ENCODE measurements at places on chromosomes 7 and 10.

DNA sequence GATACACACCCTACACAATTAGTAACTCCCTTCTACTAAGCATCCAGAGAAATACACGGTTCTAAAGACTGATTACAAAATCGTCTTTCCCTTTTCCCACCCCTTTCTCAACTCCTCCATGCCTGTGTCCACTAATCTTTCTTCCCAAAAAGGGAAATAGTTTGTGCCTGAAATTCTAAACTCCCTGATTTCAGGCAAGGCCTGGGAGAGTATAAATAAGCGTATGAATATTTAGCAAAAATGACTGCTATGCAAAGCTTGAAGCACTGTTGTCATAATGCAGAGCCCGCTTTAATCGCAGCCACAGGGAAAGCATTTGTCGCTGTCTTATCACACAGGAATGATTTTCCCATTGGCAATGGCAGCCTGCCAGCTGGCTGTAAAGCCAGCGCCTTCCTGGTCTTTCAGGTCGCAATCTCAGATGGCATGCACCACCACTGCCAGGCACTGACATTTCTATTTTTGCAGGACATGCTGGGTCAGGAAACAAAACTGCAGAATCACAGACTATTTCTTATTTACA lies 142.9 kb upstream of the PCGF5 start:
- DNase-seq = no peak

DNA sequence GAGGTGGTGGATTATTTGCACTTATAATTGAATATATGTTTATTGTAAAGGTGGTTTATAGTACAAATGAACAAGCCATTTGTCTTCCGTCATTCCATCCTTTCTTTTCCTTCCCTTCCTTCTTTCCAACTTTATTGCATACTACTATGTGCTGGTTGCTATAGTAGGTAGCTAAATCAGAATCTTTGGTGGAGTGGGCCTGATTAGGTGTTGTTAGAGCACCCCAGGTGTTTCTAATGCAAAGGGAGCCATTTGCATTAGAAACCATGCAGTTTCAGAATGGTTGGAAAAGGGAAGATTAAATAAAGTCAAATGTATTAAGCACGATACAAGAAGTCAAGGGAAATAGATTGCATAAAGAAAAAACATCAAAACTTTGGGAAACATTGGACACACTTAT lies 88.8 kb upstream of the TRIL start:
- no peak for DNase-seq

GRCh38 chr7:133678137-133678814 lies 425.4 kb downstream of the EXOC4 start:
- no peak for DNase-seq

GRCh38 chr10:5613481-5614154 lies 52.8 kb downstream of the ASB13 start:
- DNase-seq = no peak

DNA sequence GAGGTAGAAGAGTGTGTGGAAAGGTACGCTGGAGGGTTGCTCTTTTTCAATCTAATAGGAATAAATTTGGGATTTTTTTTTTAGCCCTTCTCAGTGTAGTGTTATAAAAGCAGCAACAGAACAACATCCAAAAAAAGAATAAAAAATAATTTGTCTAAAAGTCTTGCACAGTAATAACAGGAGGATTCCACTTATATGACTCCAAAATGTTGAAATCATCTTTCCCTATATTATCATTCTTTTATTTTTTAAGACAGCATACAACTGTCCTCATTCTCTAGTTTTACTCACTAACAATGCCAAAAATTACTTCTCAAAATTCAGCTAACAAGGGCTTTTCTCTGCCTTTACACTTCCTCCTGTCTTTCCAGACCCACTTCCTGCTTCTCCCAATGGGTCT lies 27.8 kb downstream of the IL2RA start:
- no peak for DNase-seq

GRCh38 chr7:130452951-130453350 lies 12.1 kb upstream of the CEP41 start:
- DNase-seq = no peak

DNA sequence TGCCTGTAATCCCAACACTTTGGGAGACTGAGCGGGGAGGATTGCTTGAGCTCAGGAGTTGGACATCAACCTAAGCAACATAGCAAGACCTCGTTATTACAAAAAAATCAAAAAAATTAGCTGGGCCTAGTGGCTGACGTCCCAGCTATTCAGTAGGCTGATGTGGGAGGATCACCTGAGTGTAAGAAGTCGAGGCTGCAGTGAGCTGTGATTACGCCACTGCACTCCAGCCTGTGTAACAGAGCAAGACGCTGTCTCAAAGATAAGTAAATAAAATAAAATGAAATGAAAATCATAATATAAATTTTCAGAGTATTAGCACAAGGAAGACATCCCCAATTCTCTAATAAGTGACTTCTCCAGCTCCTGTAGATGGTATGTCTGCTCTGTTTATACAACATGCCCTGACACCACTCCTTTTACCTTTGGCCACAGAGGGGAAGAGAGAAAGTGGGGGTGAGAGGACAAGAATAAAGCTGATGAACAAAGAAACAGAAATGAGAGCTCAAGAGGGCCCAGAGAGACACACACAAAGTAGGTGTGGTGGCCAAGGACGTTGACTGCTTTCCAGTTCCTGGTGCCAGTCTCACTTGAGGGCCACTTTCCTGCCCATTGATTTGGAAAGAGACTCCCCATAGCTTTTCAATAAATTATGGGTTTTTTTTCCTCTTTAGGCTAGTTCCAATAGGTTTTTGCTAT lies 62.9 kb downstream of the PTTG1IP2 start:
- DNase-seq = no peak

DNA sequence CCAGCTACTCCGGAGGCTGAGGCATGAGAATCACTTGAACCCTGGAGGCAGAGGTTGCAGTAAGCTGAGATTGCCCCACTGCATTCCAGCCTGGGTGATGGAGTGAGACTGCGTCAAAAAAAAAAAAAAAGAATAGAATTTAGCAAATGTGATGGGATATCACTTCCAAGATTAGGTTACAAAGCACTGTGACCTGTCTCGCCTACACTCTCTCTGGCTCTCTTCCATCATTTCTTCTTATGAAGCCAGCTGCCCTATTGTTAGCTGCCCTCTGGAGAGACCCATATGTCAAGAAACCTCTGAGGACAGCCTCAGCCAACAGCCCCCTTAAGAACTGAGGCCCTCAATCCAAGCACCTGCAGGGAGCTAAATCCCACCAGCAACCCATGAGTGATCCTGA lies 28.2 kb downstream of the ARHGAP21 start:
- DNase-seq = no peak

GRCh38 chr10:58254644-58255043 lies 13.1 kb downstream of the IPMK start:
- no peak for DNase-seq

DNA sequence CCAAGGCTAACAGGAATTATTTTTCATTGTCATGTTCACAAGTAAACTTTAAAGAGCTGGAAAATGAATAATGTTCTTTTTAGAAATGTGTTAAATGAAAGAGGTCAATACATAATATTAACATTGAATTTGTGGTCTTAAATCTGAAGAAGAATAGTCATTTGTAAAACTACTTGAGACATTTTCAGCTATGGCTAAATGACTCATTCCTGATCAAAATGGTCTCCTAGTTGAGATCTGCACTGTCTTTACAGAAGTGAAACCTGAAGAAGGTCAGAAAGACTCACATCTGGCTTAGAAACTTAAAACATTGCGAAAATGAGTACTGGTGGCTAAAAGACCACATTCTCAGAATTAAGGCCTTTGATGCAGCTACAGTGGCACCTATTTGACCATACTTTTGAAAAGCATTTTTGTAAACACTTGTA lies 5.9 kb downstream of the PIK3CG start:
- peak; percentile 31 for DNase-seq

GRCh38 chr10:97215619-97216260 lies 30.0 kb upstream of the SLIT1 start:
- DNase-seq = no peak

DNA sequence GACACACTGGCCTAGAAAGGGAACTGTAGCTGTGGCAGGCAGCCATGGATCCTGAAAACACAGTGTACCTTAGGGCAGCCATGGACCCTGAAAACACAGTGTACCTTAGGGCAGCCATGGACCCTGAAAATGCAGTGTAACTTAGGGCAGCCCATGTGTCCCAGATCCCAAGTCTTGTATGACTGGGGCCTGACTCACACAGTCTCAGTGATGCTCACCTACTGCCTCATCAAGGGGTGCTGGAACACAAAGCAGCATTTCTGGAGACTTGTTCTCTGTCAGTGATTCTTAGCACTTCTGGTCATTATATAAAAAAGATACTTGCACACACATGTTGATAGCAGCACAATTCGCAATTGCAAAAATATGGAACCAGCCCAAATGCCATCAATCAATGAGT lies 70.2 kb upstream of the LAMB4 start:
- no peak for DNase-seq

- no peak for DNase-seq
Measured at GRCh38 chr10:82238291-82238690, 363.3 kb downstream of the NRG3 start.

GRCh38 chr10:132847416-132847777 lies 61.5 kb upstream of the NKX6-2 start:
- DNase-seq = no peak

GRCh38 chr10:89615112-89615511 lies 29.9 kb downstream of the PANK1 start:
- DNase-seq = no peak

DNA sequence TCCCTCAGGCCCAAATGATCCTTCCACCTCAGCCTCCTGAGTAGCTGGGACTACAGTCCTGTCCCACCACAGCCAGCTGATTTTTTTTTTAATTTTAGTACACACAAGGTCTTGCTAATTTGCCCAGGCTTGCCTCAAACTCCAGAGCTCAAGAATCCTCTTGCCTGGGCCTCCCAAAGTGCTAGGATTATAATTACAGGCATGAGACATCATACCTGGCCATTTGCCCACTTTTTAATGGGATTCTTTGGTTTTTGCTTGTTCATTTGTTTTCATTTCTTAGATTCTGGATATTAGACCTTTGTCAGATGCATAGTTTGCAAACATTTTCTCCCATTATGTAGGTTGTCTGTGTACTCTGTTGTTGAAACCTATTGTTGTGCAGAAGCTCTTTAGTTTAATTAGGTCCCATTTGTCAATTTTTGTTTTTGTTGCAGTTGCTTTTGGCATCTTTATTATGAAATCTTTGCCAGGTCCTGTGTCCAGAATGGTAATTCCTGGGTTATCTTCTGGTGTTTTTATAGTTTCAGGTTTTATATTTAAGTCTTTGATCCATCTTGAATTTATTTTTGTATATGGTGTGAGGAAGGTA lies 95.2 kb downstream of the GLCCI1 start:
- DNase-seq = no peak

DNA sequence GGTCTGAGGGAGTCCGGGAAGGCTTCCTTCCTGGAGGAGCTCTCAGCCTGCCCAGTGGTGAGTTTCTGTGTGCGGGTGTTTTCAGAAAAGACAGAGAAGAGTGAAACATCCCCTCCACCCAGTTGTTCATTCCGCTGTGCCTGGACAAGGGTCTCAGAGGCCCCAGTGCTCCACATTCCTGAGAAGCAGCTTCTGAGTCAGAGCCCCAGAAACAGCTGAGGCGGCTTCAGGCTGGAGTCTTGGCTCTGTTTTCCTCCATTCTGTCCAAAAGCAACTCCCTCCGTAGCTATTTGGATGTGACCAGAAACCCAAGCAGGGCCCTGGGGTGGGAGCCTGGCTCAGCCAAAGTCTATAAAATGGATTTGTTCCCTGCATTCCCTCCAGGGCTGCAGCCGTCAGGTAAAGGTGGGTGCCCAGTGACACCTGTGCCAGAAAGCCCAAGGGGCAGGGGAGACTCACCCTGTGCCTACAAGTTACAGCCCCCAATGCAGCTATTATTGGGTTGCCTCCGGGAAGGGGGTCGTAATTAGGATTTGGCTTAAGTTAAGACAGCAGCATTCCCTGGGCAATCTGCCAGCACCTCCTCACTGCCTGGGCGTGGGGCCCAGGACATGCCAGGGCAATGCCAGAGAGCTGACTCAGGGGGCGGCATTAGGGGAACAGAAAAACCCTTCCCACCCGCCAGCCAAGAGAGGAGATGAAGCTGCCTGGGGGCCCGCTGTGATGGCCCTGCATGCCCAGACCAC lies 13.1 kb upstream of the CAMK2G start:
- no peak for DNase-seq

DNA sequence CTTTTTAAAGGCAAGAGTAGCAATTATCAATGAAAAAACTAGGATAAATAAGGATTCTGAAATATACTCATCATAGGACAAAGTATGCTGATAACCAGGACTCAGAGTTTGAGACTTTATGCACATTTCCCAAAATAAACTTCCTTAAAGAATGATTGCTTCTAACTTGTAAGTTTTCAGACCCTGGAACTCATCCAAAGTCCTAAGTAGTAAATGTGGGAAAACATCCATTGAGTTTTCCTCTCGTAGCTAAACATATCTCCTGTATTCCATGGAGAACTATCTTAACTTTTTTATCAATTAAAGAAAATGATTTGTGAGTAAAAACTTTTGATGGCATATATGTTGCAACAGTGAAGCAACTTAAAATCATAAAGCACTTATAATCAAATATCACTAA lies 285.2 kb upstream of the KLF6 start:
- DNase-seq = no peak

- no peak for DNase-seq
Measured at GRCh38 chr10:124589491-124590041, 127.9 kb downstream of the LHPP start.

GRCh38 chr10:77386838-77387237 lies 250.8 kb downstream of the KCNMA1 start:
- no peak for DNase-seq

GRCh38 chr7:150311711-150312110 lies 11.4 kb upstream of the LRRC61 start:
- DNase-seq = no peak

DNA sequence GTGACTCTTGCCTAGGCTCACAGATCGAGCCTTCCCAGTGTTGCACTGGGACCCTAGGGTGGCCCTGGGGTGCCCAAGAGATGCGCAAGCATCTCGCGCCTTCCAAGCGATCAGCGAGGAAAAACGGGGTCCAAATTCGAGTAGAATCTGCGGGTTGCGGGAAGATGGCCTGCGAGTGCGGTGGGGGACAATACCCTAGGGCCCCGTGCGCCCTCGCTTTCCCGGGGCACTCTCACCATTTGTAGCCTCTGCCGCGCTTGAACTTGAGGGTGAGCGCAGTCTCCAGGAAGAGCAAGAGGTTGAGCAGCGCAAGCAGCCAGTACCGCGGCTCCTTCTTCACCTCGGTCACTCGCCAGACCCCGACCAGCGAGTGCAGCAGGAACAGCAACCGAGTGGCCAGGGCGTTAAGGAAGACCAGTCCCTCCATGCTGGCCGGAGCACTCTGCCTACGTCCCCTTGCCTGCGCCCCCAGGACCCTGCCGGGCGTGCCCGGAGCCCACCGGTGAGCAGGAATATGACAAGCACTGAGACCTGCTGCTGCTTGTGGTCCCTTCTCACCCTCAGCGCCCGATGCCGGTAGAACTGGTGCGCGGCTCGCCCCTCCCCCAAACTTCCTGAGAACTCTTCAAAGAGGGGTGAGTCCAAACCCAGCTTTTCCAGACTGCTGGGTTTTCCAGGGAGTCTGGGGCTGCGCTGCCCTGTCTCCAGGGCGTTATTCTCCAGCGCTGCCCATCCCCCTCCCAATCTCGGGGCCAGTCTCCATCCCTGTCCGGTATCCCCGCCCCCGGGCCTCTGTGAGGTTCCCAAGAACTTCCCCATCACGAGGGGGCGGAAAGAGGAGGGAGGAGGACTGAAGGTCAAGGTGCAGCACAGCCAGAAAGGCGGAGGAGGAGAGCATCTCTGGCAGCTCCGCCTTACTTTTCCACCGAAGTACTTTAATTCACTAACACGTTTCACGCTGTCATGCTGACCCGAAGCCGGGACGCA lies at the start of gene TMEM26:
Gene TMEM26, minus strand, starts transcription at position 727 of the 987 bp plus-strand sequence. Its CDS starts 300 bp downstream, at position 427.
- no peak for DNase-seq

- DNase-seq = no peak
Measured at GRCh38 chr7:27929127-27929526, 189.2 kb downstream of the TAX1BP1 start.

All from T-cell (primary cell).